ENCODE measurements at places on chromosomes 13 and 19. TPM values are rescaled to one million over a fixed set of nuclear protein-coding genes. Genes with fewer than 3 reads are reported as not detected.

The LYPD5 gene
- 0.39 TPM for total RNA-seq

The CALR3 gene
- not detected for total RNA-seq

The ZNF844 gene
- 3.0 TPM for total RNA-seq

The IQCN gene
- 0.13 TPM for total RNA-seq

The DMKN gene
- not detected for total RNA-seq

The CPAMD8 gene
- total RNA-seq, result 2.4 TPM

The DCAF15 gene
- 7.1 TPM for total RNA-seq

The SIAH3 gene
- total RNA-seq, result not detected

The MBD3L3 gene
- not detected for total RNA-seq

The PDS5B gene
- total RNA-seq, result 20.4 TPM

The MEDAG gene
- 110 TPM for total RNA-seq

The TNFSF13B gene
- total RNA-seq, result 1.0 TPM

The KXD1 gene
- total RNA-seq, result 54.6 TPM

The SEMA6B gene
- 69.4 TPM for total RNA-seq

The SLC6A16 gene
- total RNA-seq, result 0.51 TPM

The SIGLEC8 gene
- total RNA-seq, result not detected

The VSTM2B gene
- not detected for total RNA-seq

The OR10H4 gene
- total RNA-seq, result not detected

The WDR62 gene
- 2.7 TPM for total RNA-seq

The KLF1 gene
- 0.25 TPM for total RNA-seq

The GRK1 gene
- total RNA-seq, result not detected

The ATP5F1D gene
- total RNA-seq, result 23.6 TPM

The RUBCNL gene
- total RNA-seq, result 0.13 TPM

The MUC16 gene
- not detected for total RNA-seq

The ANKLE1 gene
- 0.51 TPM for total RNA-seq

The FUT1 gene
- 7.7 TPM for total RNA-seq

The LPAR2 gene
- 1.0 TPM for total RNA-seq

The NHLRC3 gene
- total RNA-seq, result 7.2 TPM

The ZNF473 gene
- 5.2 TPM for total RNA-seq

The SIGLEC12 gene
- not detected for total RNA-seq

The ZNF77 gene
- total RNA-seq, result 3.7 TPM

The WDR88 gene
- not detected for total RNA-seq

The ZNF90 gene
- 0.63 TPM for total RNA-seq

The FOXA3 gene
- total RNA-seq, result 0.13 TPM

The ZNF681 gene
- total RNA-seq, result 1.5 TPM

The SGCG gene
- total RNA-seq, result not detected

The SKA3 gene
- 3.9 TPM for total RNA-seq

All from dermis microvascular lymphatic vessel endothelial cell (primary cell).